SJSA1 (cell line): ENCODE measurements at places on chromosomes 7 and 10. TPM values are rescaled to one million over a fixed set of nuclear protein-coding genes. Genes with fewer than 3 reads are reported as not detected.

The ANK3 gene
- total RNA-seq, result 0.97 TPM in 1 of 2 replicates, not detected in the other

The GSTO2 gene
- 0.13 TPM in 1 of 2 replicates, not detected in the other for total RNA-seq

The FEZF1 gene
- not detected in 2 replicates for total RNA-seq

The NPTX2 gene
- total RNA-seq, result 138 and 160 TPM in 2 replicates

The ZWINT gene
- 177 and 219 TPM in 2 replicates for total RNA-seq

The ASIC3 gene
- not detected in 2 replicates for total RNA-seq

The LIPN gene
- not detected in 2 replicates for total RNA-seq

The HK1 gene
- total RNA-seq, result 50.0 and 53.1 TPM in 2 replicates
